ENCODE measurements at places on chromosomes 1 and 21.

GRCh38 chr1:44049839-44050238 lies 18.6 kb upstream of the SLC6A9 start:
- H3K27ac ChIP-seq: no peak overlapping the region

DNA sequence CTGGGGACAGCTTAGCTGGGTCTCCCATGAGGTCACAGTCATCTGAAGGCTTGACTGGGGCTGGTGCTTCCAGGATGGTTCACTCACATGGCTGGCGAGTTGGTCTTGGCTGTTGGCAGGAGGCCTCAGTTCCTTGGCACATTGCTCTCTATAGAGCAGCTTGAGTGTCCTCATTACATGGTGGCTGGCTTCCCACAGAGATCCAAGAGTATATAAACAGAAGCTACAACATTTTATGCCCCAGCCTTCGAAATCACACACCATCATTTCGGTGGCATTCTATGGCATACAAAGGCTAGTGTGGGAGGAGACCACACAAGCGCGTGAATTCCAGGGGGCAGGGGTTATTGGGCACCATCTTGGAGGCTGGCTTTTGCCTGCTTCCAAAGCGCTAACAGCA lies 63.0 kb downstream of the ALPL start:
- DNase-seq: no peak
- H3K27me3 ChIP-seq: no peaks in the 10 kb centered on the region
- peaks cover 13% of the 10 kb centered on the region for H3K36me3 ChIP-seq
- H3K27ac ChIP-seq: no peak overlapping the region

- peaks cover 6% of the 10 kb centered on the region for H3K4me1 ChIP-seq
- DNase-seq: no peak
- H3K27me3 ChIP-seq: no peaks in the 10 kb centered on the region
Observed at GRCh38 chr21:14750041-14750440, 203.9 kb upstream of the SAMSN1 start.

GRCh38 chr21:33670076-33670978 lies 28.0 kb downstream of the ITSN1 start:
- no peak for DNase-seq
- peaks cover 61% of the 10 kb centered on the region for H3K4me1 ChIP-seq
- no peaks in the 10 kb centered on the region for H3K36me3 ChIP-seq
- no peak overlapping the region for H3K4me3 ChIP-seq
- H3K27ac ChIP-seq: peak overlapping the region; percentile 45

- H3K27ac ChIP-seq: no peak overlapping the region
- H3K27me3 ChIP-seq: peaks cover 5% of the 10 kb centered on the region
- H3K36me3 ChIP-seq: no peaks in the 10 kb centered on the region
- no peak overlapping the region for H3K4me3 ChIP-seq
Observed at GRCh38 chr1:206828765-206829164, 36.7 kb upstream of the IL20 start.

DNA sequence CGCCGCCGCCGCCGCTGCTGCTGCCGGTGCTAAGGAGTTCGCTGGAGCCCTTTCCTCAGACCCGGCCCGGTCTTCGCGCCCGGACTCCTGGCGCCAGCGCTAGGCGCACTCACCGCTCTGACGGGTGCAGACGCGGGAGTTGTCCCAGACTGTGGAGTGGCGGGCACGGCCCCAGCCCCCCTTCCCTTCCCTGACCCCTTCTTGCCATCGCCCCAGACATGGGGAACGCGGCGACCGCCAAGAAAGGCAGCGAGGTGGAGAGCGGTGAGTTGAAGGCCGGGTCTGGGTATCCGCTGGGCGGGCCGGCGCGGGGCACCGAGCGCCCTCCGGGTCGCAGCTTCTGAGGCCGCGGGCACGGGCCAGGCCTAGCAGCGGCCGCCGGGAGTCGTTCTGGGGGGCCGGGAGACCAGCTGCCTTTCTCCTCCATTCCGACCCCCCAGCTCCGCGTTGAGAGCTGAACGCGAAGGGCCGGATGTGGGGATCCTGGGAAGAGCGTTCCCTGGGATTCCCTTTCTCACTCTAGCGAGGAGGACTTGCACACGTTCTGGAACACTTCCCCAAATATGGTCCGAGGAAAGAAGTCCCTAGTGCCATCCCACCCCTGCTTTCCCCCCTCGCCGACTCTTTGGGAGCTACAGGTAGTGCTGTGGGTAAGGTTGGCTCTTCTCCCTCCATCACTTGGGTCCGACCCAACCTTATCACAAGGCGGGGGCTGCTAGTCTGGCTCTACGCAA lies 65.8 kb upstream of the PRKACB start:
- DNase-seq: no peak
- H3K27ac ChIP-seq: no peak overlapping the region
- no peaks in the 10 kb centered on the region for H3K36me3 ChIP-seq
- peak overlapping the region; percentile 87 for H3K4me3 ChIP-seq
- no peaks in the 10 kb centered on the region for H3K27me3 ChIP-seq

DNA sequence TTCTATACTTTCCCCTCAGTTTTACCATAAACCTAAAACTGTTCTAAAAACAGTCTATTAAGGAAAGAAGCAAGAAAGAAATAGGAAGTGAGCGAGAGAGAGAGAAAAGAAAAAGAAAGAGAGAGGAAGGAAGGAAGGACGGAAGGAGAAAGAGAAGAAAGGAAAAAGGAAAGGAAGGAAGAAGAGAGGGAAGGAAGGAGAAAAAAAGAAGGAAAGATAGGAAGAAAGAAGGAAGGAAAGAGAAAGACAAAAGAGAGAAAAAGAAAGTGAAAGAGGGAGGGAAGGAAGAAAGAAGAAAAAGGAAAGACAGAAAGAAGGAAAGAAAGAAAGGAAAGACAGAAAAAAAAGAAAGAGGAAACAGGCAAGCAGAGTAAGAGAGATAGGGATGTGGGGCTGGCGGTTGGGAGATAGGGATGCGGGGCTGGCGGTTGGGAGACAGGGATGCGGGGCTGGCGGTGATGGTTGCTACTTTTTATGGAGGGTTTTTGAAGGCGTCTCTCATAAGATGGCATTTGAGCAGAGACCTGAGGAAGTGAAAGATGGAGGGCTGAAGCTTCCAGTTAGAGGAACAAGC lies 70.4 kb upstream of the IRF2BP2 start:
- no peak overlapping the region for H3K27ac ChIP-seq
- H3K27me3 ChIP-seq: peaks cover 3% of the 10 kb centered on the region
- no peak overlapping the region for H3K4me3 ChIP-seq
- peaks cover 24% of the 10 kb centered on the region for H3K4me1 ChIP-seq
- DNase-seq: no peak

- peak overlapping the region; percentile 25 for H3K4me3 ChIP-seq
- H3K27me3 ChIP-seq: no peaks in the 10 kb centered on the region
- peak overlapping the region; percentile 48 for H3K27ac ChIP-seq
- H3K36me3 ChIP-seq: peaks cover 38% of the 10 kb centered on the region
- DNase-seq: peak; percentile 31
Observed at GRCh38 chr1:21706151-21706835, 37.1 kb upstream of the RAP1GAP start.

DNA sequence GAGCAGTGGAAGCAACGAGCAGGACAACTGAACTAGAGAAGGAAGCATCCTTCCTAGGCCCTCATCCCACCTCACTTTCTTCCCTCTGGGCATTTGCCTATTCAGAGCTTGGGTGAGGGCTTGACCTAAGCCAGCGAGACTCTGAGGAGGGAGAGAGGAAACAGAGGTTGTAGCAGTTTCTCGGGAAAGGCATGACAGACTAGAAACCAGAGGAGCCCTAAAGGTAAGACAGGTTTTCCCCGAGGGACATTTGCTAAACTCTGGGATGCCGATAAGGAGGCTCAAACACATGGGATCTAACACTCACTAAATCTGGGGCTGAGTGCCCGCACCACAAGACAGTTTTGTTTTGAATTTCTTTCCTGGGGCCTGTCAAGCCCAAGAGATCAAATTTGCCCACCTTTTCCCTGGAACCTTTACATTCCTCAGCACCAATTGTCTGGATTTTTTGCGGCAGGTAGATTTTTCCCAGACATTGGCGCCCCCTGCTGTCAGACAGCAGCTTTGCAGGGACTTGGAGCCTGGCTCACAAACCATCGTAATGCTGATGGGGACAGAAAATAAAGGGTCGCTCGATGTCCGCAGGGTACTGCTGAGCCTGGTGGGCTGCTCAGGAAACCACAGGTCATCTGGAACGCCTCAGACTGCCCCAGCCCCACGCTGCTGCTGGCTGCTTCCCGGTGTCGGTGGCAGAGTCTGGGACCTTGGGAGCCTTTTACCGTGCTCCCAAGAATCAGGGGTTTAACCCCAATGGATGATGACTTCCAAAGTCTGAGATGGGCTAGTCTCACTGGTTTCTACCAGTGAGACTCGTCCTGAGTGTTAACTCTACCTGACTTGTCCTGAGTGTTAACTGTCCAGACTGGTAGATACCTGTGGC lies 23.4 kb upstream of the TSPAN2 start:
- peak overlapping the region; percentile 41 for H3K4me3 ChIP-seq
- peak; percentile 79 for DNase-seq
- H3K4me1 ChIP-seq: peaks cover 28% of the 10 kb centered on the region
- H3K27ac ChIP-seq: peak overlapping the region; percentile 70
- H3K36me3 ChIP-seq: peaks cover 3% of the 10 kb centered on the region

DNA sequence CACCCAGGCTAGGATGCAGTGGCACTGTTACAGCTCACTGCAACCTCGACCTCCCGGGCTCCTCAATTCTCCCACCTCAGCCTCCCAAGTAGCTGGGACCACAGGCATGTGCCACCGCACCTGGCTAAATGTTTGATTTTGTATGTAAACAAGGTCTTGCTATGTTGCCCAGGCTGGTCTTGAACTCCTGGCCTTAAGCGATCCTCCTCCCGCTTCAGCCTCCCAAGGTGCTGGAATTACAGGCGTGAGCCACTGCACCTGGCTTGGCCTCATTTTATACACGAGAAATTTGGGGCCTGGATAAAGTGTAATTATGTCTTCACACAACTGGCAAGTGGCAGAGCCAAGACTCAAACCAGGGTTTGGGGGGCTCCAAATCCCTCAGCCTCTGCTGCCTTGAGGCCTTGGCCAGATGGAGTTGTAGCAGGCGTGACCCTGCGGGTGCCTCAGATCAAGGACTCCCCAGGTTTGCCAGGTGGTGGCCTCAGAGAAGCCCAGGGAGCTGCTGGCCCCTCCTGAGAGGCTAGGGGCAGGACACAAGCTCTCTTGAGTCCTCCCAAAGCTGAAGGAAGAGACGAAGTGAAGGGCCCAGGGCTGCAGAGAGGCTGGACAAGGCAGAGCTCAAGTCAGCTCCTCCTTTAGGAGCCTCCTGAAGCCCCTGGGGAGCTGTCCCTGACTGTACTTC lies 61.7 kb downstream of the MDM4 start:
- H3K27me3 ChIP-seq: peaks cover 27% of the 10 kb centered on the region
- H3K4me3 ChIP-seq: no peak overlapping the region

GRCh38 chr1:159990005-159990404 lies 36.0 kb upstream of the SLAMF9 start:
- peaks cover 10% of the 10 kb centered on the region for H3K4me1 ChIP-seq
- no peak for DNase-seq
- H3K27ac ChIP-seq: no peak overlapping the region
- no peak overlapping the region for H3K4me3 ChIP-seq
- no peaks in the 10 kb centered on the region for H3K27me3 ChIP-seq
- no peaks in the 10 kb centered on the region for H3K36me3 ChIP-seq

DNA sequence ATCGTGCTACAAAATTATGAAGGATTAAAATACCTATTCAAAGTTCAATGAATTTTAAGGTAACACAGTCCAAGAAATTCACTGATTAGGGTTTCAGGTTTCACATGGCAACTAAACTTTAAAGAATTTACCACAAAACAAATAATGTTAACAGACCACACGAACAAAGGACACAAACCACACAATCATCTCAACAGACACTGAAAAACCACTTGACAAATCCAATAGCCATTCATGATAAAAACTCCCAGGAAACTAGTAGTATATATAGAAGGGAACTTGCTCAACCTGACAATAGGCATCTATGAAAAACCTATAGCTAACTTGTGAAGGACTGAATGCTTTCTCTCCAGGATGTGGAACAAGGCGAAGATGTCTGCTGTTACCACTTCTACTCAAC lies 21.1 kb upstream of the SH2D5 start:
- peaks cover 53% of the 10 kb centered on the region for H3K36me3 ChIP-seq
- H3K27me3 ChIP-seq: no peaks in the 10 kb centered on the region
- H3K27ac ChIP-seq: peak overlapping the region; percentile 32
- DNase-seq: no peak
- no peak overlapping the region for H3K4me3 ChIP-seq
- 0 out of 2 replicates have a peak, but pooled peaks cover 5% of the 10 kb centered on the region for H3K4me1 ChIP-seq

DNA sequence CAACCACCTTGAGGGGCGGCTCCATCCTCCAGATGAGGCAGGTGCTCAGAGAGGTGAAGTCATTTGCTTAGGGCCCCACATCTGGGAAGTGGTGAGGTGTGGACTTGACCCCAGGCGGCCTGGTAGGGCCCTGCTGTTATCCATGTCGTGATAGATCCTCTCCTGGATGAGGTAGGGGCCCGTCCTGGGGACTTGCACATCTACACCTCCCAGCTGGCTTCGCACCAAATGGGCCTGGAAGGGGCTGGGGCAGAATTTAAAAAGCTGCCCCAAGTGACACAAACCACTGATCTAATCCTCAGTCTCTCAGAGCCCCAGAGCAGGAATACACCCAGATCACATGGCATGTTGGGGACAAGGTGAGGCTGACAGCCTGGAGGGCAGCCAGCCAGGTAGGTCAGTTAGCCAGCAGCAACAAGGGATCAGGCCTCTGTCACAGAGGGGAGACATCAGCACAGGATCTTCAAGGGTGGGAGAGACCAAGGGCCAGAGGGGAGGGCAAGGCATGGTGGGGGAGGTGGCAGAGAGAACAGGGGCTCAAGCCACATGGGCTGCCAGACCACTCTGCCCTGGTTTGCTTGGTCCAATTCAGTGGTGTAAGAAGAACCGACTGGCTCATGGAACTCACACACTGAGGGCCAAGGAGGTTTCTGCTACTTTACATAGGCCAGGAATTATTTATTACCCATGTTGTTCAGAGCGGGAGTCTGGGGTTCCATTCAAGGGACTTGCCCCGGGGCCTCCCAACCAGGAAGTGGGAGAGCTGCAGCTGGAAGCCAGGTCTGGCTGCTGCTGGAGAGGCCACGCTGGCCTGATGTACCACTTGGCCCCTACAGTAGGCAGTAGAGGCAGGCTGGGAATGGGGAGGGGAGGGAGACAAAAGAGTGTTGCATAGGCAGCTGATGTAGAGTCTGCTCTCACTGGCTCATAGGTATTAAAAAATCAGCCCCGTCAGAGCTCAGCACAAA lies 12.1 kb downstream of the LRP8 start:
- H3K4me3 ChIP-seq: no peak overlapping the region
- peaks cover 16% of the 10 kb centered on the region for H3K4me1 ChIP-seq
- H3K36me3 ChIP-seq: peaks cover 18% of the 10 kb centered on the region
- H3K27ac ChIP-seq: no peak overlapping the region
- no peak for DNase-seq
- no peaks in the 10 kb centered on the region for H3K27me3 ChIP-seq

GRCh38 chr1:9426291-9426711 lies 113.0 kb upstream of the SLC25A33 start:
- H3K36me3 ChIP-seq: no peaks in the 10 kb centered on the region
- no peak overlapping the region for H3K27ac ChIP-seq
- H3K27me3 ChIP-seq: no peaks in the 10 kb centered on the region
- peaks cover 21% of the 10 kb centered on the region for H3K4me1 ChIP-seq
- no peak for DNase-seq

Data from WTC11 (cell line).